ENCODE measurements at places on chromosomes 11 and 22.

DNA sequence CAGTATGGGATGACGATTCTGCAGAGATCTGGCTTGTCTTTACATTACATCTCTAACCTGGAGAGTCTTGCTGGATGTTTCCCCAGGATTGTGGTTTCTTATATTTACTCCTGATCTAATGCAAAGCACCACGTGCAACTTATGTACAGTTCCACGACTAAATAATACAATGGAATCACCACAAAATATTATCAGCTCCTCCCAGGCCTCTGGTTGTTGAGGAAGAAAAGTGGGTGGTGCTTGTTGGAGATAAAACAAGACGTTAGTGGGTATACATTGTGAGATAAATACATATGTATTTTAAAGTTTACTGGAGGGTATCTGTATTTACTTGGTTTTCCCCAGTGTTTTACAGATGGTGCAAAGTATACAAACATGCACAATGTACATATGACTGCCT, 569.7 kb downstream of the NTM start:
- no peak for DNase-seq

DNA sequence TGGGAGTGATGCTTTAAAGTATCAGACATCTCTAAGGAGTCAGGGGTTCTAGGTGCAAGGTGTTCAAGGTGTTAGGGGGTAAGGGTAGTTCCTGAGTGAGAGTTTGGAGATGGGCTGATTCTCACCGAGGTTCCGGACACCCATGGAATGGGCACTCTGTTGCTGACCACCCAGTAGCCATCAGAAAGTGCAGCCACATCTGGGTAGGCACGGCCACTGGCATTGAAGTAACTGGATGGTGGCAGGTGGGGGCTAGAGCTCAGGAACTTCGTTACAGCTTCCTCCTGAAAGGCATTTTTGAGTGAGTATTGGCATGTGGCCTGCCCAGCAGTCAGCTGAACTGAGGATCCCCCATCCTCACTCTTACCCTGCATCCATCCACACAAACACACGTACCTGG, 3.0 kb upstream of the TAF10 start:
- no peak for DNase-seq

DNA sequence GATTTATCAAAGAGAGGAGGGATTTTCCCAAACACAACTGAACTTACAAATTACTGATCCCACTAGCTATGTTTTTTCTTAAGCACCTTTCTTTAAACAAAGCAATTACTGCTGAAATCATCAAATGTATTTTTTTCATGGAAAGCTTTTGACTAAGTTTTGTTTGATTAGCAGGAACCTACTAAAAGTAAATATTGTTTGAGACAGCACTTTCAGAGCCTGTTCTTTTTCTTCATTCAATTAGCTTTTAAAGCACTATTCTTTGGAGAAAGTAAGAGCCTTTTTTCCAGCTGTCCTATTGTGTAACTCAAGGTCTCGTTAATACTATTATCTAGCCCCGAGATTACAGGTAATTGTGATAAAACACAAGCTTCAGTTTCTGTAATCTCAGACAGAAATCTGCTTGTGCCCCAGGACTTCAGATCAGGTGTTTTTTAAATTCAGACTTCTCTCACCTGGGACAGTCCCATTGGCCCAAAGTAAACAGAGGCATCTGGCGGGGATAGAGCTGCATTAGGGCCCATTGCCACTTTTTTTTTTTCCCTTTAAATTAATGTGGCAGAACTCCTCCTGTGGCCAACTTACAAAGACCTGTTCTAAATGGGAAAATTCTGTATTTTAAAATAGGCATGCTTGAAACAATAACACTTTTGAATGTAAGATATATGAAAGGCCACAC, 11.0 kb downstream of the CSTPP1 start:
- no peak for DNase-seq

- no peak for DNase-seq
These were observed 310.0 kb downstream of the SWAP70 start for GRCh38 chr11:9973921-9974320.

- DNase-seq, result no peak
These were observed 1.1 kb upstream of the ZC3H12C start for GRCh38 chr11:110092111-110092514.

GRCh38 chr11:100866453-100866852, 179.4 kb downstream of the ARHGAP42 start:
- DNase-seq, result no peak

- no peak for DNase-seq
These were observed 29.9 kb downstream of the LRRC74B start for GRCh38 chr22:21075516-21076138.

DNA sequence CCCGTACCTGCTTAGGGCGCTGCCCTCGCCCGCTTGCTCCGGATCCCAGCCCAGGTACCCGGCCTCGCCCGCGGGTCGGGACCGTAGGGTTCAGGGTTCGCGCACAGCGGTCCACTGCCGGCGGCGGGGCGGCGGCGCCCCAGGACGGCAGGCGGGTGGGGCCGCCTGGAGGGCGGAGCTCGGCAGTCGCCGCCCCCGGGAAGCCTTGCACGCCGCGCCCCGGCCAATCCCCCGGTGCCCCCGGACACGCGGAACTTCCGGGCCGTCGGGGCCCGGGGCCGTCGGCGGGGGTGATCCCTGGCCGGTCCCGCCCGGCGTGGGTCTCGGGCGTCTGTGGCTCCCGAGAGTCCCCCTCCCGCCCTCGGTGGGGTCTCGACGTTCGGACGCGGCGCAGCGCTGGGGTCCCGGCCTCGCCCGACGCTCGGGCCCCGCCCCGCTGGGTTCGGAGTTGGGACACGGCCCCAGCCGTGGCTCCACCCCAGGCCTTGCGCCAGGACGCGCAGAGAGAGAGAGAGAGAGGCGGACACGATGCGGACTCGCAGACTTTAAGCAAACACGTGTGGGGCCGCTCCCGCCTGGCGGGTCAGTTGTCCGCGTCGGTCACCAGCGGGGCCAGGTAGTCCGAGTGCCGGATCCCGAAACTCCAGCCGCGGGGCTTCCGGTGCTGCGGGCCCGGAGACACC, at the start of gene TYMP:
Gene TYMP (minus strand): TSS at position 116 of the 683 bp plus-strand sequence. CDS start 303 bp downstream, outside the sequence.
- no peak for DNase-seq

DNA sequence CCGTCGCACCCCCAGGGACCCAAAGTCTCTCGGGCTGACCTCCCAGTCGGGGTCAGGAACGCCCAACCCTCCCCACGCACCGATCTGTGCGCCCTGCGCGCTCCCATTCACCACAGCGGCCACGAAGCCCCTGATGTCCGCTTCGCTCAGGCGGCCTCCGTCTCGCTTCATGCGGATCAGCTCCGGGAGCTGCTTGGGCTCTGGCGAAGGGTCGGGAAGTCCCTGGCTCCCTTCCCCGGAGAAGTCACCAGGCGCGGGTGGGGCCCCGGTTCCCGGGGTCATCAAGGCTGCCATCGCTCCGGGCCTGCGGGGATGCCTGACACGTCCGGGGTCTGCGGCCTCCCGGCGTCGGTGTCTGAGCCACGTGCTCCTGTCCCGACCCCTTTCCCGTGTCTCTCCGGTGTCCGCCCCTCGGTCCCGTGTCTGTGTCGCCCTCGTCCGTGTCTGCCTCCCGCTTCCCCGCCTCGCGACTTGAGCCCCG, 356 bp downstream of the TYMP start:
- DNase-seq, result no peak

- no peak for DNase-seq
These were observed 42.9 kb downstream of the QSER1 start for GRCh38 chr11:32935462-32936029.

All from NCI-H526 treated with DMSO at 0.1 percent for 48 hours (cell line).